NCI-H1092 treated with DMSO at 0.1 percent for 48 hours (cell line): ENCODE measurements at places on chromosomes 12 and 14.

DNA sequence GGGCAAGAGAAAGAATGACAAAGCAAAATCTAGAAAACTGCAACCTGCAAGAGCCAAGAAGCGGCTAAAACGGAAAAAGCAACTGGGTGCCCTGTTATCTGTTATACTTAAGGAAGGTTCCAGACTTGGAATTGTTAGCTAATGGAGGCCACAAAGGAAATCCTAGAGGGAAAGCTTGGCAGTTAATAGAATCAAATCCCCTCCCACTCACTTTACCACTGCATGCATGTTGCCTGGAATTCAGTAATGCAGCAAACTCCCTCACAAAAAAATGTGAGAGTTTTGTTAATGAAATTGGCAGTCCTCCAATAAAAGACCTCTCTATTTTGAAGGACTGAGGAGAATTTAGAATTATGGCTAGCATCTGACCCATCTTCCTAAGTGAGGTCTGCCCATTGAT is 164.2 kb upstream of the SOX5 start:
- no peak for DNase-seq

- no peak for DNase-seq
Measured at GRCh38 chr14:25602106-25602505, 552.2 kb upstream of the STXBP6 start.

GRCh38 chr12:102965281-102966155 is 8.0 kb downstream of the ASCL1 start:
- peak; percentile 37 for DNase-seq

- no peak for DNase-seq
Measured at GRCh38 chr14:43894534-43894933, 612.5 kb downstream of the FSCB start.

DNA sequence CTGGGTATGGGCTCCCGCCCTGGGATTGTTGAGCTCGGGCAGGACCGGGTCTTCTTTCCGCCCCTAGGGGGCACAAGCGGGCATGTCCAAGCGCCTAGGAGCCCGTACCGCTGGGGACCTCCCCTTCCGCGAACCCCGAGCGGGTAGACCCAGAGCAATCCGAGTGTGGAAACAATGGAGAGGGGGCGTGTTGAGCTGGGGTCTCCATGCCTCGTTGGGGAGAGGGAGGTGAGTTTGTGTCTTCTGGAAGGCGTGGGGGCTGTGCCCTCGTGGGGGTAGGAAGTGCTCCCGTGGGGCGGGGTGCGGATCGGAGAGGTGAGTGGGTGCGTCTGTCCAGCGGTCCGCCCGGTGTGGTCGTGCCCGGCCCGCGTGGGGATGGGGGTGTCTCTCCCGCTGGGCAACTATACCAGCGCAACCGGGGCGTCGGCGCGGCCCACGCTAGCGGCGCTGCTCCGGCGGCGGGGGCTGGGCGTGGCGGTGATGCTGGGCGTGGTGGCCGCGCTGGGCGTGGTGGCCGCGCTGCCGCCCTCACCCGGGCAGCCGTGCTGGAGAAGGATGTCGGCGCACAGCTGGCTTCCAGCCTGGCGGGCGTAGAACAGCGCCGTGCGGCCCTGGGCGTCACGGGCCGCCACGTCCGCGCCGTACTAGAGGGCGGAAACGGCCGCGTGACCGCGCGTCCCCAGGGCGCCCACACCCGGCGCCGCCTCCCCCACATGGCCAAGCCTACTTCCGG is 12.2 kb downstream of the AGAP2 start:
- peak; percentile 45 for DNase-seq

DNA sequence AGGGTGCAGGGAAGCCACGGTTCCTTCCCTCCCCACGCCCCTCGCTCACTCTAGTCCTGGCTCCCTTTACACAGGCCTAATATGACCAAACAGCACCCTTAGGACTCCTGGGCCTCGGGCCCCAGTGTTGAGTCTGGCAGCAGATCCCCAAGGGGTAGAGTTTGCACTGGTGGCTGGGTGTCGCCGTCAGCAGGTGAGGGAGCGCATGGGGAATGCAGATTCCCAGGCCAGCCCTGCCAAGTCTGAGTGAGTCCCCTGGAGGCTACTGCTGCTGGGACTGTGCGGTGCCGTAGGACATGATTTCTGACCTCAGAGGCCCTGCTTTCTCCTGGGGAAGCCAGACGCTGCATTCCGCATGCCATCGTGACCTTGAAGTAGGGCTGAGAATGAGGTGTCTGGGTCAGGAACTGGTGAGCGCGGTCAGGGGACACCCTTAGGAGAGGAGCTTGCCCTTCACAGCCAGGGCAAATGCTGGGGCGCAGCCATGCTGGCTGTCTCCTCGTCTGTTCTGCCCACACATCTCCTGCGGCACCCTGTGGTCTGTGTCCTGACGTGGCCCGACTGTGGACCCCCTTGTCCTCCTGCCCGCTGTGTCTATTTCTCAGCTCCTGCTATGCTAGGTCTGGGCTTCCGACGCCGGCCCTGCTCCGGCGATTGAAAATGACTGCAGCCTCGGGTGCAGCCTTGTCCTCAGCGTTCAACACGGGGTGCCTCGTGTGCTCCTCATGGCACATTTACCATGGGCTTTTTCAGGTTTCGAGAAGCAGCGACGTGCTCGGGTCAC is 37.6 kb upstream of the PRMT8 start:
- DNase-seq = no peak

GRCh38 chr14:51139121-51139681 is 44.3 kb upstream of the TRIM9 start:
- no peak for DNase-seq

DNA sequence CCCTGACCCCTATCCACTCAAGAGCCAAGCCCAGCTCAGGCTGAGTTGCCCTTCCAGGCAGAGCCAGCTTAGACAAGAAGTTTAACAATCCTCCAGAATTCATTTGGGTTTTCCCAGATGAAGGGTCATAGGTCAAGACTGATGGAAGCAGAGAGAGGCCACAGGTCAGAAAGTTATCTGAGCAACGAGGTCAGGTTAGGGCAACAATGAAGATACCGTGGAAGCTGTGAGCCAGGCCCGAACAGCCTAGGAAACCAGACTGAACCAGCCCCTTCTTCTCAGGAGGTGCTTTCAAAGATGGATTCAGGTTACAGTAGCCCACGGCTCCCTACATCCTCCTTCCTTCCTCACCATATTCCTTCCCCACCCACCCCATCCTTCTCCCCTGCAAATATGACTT is 53.1 kb downstream of the RHOJ start:
- DNase-seq = no peak

DNA sequence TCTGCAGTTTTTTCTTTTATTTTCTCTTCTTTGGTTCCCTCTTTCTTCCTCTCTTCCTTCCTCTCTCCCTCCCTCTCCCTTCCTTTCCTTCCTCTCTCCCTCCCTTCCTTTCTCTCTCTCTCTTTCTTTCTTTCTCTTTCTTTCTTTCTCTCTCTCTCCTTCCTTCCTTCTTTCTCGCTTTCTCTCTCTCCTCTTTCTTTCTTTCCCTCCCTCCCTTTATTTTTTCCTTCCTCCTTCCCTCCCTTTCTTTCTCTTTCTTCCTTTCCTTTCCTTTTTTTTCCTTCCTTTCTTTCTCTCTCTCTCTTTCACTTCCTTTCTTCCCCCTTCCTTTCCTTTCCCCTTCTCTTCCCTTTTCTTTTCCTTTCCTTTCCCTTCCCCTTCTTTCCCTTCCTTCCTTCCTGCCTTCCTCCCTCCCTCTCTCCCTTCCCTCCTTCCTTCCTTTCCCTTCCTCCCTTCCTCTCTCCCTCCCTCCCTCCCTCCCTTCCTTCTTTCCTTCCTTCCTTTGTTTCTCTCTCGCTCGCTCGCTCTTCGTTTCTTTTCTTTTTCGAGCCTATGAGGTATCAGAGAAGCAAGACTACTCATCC is 13.7 kb downstream of the CFAP54 start:
- no peak for DNase-seq

GRCh38 chr14:104698688-104699425 is 9.4 kb downstream of the INF2 start:
- DNase-seq = no peak

DNA sequence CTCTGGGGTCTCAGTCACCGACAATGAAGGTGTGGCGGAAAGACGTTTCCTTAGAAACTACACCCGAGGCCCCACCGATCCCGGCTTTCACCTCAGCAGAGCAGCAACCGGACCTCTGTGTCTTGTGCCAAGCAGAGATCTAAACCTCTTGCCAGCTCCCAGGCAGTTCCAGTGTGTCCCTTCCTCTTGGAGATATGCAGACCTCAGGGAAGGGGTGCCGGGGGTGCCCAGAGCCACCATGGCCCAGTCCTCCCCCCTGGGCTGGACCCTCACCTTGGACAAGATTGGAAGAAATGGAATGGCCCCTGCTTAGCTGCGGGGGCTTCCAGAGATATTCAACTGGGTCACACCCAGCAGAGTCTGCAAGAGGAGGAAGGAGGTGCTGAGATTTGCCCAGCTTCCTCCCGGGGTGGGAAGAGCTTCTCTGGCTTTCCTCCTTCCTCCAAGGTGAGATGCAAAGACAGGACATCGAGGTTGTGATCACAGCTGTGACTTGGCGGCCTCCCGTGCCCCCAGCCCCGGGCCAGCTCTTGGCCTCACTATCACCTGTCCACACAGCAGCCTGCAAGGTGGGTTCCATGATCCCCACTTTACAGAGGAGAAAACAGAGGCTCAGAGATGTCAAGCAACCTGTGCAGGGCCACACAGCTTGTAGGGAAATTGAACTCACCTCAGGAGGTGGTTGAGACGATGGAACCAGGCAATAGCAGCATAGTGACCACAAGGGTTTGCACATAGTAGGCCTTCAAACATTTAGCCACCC is 281.7 kb upstream of the RTL1 start:
- DNase-seq = no peak

- DNase-seq = no peak
Measured at GRCh38 chr14:85075694-85076476, 454.1 kb upstream of the FLRT2 start.

GRCh38 chr12:76551482-76551888 is 8.1 kb downstream of the OSBPL8 start:
- DNase-seq = no peak

DNA sequence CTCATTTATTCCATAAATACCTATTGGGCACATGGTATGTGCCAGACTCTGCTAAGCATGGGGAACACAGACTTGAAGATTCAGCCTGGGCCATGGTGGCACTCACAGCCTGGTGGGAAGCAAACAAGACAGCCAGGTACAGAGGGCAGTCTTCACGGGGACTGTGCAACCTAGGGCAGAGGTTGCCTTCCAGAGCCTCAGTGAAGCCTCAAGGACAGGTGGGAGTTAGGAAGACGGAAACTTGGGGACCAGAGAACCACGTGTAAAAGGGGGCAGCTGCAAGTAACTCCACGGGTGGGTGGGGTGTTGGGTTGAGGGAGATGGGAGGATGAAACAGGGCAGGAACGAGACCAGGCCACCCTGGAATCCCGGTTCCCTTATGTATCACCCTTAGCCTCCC is 980 bp upstream of the LTBR start:
- no peak for DNase-seq

GRCh38 chr12:79407671-79408622 is 282.8 kb downstream of the PAWR start:
- no peak for DNase-seq

DNA sequence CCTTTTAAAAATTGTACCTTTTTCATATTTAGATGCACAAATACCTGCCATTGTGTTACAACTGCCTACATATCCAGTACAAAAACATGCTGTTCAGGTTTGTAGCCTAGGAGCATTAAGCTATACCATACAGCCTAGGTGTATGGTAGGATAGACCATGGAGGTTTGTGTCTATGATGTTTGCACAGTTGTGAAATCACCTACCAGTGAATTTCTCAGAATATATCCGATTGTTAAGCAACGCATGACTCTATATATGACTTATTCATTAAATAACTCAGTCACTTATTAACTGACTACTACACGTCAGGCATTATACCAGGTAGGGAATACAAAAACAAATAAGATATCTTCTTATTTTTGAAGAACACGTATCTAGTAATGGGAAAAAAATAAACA is 26.2 kb upstream of the ETNK1 start:
- no peak for DNase-seq
